ENCODE measurements at places on chromosomes 1 and 21.
A peak's percentile ranks its signal among the peaks of the same experiment; 100 is the strongest.

DNA sequence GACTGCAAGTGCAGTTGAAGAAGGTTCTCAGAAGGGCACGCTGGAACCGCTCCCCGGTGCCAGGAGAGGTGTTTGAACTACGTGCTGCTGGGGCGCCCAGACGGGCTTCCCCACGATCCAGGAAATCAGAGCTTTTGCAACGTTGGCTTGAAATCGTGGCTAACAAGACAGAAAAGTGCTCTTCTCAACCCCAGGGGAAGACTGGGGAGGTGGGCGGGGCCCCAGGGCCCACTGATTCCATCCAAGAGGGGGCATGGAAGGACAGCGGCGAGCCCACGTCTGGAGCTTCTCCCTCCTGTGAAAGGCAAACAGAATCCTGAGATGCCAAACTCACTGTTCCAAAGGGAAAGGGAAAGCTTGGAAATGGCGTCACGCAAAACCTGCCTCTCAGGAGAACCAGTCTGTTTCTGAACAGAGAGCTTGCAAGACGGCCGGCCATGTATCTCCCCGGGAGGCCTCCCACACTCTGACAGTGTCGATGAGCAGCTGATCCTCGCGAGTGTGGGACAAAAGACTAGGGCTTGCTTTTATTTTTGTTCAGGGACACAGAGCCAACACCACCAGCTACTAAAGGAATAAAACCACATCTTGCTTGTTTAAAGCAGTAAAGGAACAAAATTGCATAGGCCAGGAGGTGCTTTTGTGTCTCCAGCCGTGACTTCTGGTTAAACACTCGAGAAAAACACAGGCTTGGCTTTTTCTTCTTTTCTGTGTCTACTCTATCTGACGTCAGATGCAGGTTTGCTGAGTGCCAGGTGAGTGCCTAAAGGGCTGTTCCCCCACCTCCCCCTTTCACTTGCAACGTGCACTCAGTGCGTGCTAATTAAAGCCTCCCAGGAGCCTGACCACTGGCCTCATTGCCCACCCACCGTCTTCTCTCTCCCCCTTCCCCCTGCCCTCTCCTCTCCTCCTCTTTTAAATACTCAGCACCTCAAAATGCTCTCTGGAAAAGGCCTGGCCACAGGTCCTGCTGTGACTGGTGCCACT, 41.5 kb downstream of the LRRC3 start:
- DNase-seq = no peak

GRCh38 chr1:227043755-227044154, 103.7 kb downstream of the COQ8A start:
- no peak for DNase-seq

- DNase-seq = no peak
Observed at GRCh38 chr21:31524140-31524539, 135.4 kb upstream of the SOD1 start.

DNA sequence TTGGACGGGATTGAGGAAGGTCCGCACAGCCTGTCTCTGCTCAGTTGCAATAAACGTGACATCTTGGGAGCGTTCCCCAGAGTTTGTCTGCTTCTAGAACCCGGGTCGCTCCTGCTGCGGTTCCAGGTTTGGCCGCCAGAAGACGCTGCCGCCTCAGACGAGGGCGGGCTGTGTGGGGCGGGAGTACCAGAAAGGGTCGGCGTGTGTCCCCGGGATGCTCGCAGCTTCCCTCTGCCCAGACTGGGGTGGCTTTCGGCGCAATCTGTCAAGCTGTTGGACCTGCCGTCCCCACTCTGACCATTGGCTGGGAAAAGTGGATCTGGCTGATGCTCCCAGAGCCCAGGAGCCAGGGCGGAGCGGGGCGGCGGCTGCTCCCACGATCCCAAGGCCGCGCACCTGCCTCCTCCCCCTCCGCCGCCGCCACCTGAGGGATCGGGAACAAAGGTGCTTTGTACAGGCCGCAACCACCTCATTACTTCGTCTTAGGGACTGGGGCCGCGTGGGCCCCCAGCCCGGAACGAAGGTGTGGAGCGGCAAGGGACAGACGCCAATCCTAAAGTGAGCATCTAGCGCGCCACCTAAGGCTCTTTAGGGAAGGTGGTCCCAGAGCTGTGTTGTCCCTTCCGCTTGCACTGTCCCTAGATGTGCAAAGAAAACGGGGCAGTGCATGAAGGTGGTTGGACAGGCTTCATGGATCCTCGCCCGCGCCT, 683 bp upstream of the EFNA4 start:
- DNase-seq = peak; percentile 71

DNA sequence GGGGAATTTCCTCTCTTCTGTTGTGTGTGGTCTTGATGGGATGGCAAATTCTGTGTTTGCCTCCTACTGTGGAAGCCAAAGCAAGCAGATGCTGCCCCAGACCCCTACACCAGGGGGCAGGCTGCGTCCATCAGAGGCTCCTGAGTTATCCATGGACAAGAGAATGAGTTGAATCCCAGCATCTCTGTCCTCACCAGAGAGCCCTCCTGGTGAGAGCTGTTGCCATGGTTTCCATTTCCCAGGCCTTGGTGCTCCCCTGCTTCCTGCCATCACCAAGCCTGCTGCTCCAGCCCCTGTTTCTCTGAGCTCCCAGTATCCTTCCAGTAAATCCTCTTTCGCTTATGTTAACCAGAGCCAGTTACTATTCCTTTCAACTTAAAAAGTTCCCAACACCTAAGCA, 20.4 kb upstream of the GNG12 start:
- no peak for DNase-seq

- no peak for DNase-seq
Observed at GRCh38 chr1:111920221-111921024, 69.0 kb downstream of the KCND3 start.

GRCh38 chr1:24105368-24106160, 6.4 kb downstream of the MYOM3 start:
- no peak for DNase-seq

DNA sequence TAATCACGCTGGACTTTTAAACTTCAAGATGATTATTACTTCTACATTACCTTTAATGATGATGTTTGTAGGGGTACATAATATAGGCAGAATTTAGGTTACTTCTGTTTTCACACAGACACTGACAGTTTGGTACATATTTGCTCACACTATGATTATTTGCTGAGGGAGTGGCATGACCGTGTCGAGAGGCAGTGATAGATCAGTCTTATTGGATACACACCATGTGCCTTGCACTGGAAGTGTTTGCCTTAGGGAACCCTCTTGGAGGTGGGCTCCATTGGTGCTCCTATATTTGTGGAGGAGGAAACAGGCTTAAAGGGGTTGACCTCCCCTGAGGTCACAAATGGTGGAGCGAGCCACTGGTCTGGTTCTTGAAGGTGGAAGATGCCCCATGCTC, 132.1 kb downstream of the PRDM2 start:
- DNase-seq = no peak

DNA sequence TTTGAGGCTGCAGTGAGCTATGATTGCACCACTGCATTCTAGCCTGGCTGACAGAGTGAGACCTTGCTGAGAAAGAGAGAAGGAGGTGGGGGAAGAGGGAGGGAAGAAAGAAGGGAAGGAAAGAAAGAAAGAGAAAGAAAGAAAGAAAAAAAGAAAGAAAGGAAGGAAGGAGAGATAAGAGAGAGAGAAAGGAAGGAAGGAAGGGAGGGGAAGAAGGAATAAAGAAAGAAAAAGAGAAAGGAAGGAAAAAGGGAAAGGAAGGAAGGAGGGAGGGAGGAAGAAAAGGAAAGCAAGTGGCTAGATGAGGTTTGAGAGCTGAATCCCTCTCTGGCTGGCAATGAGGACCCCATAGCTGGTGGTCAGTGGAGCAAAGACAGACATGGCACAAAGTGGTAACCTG, 20.4 kb downstream of the MT1HL1 start:
- DNase-seq = no peak

- DNase-seq = no peak
Observed at GRCh38 chr1:115222616-115223402, 115.2 kb downstream of the NGF start.

DNA sequence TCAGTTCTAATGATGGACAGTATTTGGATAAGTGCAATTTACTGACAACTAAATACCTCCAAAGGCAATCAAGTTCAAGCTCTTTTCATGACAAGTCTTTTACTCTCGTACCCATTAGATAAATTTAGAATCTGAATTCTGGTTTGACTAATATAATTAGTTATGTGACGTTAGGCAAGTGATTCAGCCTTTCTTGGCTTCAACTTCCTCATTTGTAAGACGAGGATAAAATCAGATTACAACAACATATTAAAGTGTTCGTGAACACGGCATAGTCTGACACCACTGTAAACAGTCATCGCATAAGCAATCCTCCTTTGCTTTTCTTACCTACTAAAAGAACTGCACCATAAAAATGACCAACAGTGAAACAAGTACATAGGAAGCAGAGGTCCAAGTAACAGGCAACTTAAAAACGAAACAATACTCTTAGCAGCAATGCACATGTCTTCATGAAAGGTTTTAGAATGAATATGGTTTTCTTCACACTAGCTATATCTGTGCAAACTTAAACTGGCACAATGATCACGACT, 25.7 kb downstream of the COA6 start:
- no peak for DNase-seq

- no peak for DNase-seq
Observed at GRCh38 chr1:15311880-15312279, 64.9 kb downstream of the FHAD1 start.

GRCh38 chr1:109112056-109112651, 1.8 kb upstream of the ELAPOR1 start:
- DNase-seq = no peak

- no peak for DNase-seq
Observed at GRCh38 chr1:27724961-27725373, 794 bp upstream of the FAM76A start.

DNA sequence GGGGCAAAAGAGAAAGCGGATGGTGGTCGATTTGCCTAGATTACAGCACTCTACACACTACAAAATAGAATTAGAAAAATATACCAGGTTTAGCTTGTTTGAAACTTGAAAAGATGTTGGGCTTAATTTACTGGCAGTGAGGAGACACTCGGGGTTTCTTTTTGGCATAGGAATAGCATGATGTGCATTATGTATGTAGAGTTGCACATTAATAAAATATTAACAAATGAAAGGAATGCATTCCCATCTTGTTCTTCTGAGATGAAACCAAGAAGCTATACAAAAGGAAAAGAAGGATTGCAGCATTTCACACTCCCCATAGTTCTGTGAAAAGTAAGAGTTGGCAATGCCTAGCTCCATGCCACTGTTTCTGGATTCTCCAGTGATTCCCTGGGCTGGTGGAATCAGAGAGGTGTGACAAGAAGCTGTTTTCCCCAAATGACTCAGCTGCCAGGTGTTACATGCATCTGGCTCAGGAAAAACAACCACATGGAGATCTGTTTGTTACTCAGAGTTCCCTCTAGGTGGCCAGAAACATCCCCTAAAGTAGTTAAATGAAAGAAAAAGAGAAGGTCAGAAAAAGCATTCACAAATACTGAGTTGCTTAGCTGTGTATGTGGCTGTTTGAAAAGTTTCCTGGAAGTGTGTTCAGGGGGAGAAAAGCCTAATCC, 115.6 kb downstream of the UCK2 start:
- DNase-seq = no peak

GRCh38 chr1:230422221-230422981, 3.7 kb downstream of the PGBD5 start:
- DNase-seq = no peak

DNA sequence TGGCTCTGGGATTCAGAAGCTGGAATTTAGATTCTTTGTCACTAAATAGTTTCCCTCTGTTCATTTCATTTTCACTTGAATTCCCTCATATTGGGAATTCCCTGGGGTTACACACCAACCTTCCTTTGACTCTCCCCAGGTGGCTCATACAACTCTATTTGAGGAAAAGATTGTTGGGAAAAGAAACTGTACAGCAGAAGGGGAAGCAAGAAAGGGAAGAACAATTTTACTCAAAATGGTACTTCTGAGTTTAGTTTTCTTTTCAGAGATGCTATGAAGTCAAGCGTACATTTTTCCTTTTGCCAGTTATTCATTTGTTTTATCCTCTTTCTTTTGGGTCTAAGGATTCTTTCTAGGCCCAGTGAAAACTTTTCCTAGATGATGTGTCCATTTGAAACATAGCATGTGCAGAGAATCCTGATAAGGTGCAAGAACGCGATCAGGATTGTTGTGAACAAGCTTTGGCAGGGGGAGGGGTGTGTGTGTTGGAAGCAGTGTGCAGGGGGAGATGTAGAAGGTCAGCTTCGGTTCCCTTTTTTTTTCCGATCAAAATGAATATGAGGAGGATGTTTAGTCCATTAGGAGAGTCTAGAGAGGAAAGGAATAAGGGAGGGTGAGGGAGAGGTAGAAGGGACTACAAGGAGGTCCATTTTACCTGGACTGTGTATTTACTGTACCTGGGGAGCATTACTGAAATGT, 26.8 kb upstream of the CD1D start:
- DNase-seq = no peak

GRCh38 chr1:29460041-29460610, 223.8 kb downstream of the PTPRU start:
- DNase-seq = no peak

DNA sequence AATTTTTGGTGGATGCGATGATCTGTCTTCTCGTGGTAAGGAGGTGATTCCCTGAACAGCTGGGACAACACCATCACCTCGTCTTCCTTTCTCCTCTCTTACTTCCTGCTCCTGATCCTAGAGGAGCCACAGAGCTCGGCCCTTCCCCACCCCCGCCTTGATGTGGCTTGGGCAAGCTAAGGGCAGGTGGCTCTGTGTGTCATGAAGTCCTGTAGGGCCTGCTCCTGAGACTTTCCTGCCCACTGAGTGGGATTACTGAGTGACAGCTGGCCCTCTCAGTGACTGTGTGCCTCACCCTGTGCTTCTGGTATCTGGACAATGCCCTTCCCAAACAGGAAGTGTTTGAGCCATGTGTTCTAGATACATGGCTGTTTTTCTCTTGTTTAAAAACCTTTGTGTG, 153.0 kb downstream of the KCNJ6 start:
- DNase-seq = no peak

- DNase-seq = no peak
Observed at GRCh38 chr1:15825800-15826199, 18.4 kb upstream of the UQCRHL start.

- no peak for DNase-seq
Observed at GRCh38 chr1:72097851-72098570, 184.3 kb downstream of the NEGR1 start.

DNA sequence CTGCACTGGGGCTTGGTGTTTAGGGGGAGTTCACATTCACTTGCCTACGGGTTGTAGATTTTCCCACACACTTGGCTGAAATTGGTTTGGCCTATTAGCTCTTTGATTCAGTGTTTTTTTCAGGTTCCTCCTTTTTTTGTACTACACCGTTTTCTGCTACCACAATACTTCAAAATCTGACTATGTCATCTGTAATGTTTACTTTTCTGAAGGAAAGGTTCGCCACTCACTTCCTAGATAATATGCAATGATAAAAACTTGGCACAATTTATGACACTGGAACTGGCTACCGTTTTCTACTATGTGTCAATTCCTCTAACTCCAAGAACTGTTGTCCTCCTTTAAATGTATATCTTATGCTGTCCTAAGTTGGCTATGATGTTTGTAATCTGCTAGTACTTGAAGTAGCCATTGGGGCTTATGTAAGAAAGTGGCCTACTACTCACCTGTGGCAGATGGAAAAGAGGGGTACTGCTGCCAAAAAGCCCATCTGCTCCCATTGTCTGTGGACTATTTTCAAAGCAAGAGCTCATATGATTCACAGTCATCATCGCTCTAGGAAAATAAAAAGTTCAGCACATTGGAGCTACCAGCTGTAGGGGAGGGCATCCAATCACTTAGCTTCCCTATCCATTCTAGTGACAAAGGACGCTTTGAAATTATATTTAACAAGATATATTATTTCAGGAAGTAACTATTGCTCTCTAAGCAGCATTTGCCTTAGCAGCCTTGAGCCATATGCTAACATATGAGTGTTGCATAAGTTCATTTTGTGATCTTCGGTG, 42.4 kb upstream of the BACH1 start:
- no peak for DNase-seq

- no peak for DNase-seq
Observed at GRCh38 chr1:191804311-191804710, 354.0 kb upstream of the RGS18 start.

- no peak for DNase-seq
Observed at GRCh38 chr1:235411489-235412486, 44.6 kb downstream of the TBCE start.

Data from activated CD4-positive, alpha-beta T cell treated with anti-CD3 and anti-CD28 coated beads, Interleukin-2, amount 50 U/mL, for 4 hours (primary cell).